Activated CD4-positive, alpha-beta T cell treated with anti-CD3 and anti-CD28 coated beads for 36 hours (primary cell): ENCODE measurements at places on chromosomes 11 and 22.
A peak's percentile ranks its signal among the peaks of the same experiment; 100 is the strongest.

GRCh38 chr11:107478922-107479321, 21.3 kb upstream of the CWF19L2 start:
- no peak for DNase-seq

DNA sequence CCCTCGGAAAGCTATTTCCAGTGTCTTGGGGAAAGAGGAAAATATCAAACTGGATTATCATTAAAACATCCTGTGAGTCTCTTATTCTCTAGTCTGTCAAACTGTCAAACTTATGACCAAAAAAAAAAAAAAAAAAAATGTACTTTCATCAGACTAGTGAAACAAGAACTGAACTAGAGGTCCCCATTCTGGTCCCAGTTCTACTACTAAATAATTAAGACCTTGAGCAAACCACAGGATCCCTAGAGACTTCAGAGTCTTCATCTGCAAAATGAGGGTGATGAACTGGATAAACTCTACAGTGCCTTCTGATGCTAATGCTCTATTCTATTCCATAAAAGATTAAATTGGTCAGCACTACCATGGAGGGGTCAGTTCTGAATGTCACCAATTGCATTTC, 105.8 kb downstream of the SERGEF start:
- DNase-seq = no peak

GRCh38 chr11:122095681-122096262, 20.2 kb downstream of the BLID start:
- no peak for DNase-seq

DNA sequence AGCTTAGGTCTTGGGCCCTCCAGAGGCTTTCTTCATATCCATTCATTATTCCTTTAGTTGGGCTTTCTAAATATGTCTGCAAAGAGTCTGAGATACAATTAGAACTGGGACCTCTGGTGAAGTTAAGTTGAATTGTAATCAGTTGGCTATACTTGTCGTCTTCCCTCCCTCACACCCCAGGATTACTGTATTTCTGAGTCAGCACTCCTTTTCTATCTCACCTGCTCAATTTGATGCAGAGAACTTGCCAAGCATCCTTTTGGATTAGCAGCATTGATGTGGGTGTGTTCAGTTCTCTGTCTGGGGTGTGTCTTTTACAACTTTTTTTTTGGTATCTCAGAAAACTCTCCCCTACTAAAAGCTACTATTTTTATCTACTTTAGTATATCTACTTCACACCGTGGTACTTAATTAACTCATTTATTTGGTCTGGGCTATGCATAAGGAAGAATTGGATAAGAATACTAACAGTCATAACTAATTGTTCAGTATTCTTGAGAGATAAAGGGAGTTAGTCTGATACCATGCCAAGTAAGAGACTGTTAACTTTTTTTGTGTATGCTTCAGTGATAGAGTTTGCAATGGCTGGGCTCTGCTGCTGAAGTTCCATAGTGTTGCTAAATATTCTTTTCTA, 15.1 kb downstream of the CTNND1 start:
- DNase-seq = no peak

GRCh38 chr22:29964776-29965175, 81.8 kb downstream of the MTMR3 start:
- DNase-seq = no peak

DNA sequence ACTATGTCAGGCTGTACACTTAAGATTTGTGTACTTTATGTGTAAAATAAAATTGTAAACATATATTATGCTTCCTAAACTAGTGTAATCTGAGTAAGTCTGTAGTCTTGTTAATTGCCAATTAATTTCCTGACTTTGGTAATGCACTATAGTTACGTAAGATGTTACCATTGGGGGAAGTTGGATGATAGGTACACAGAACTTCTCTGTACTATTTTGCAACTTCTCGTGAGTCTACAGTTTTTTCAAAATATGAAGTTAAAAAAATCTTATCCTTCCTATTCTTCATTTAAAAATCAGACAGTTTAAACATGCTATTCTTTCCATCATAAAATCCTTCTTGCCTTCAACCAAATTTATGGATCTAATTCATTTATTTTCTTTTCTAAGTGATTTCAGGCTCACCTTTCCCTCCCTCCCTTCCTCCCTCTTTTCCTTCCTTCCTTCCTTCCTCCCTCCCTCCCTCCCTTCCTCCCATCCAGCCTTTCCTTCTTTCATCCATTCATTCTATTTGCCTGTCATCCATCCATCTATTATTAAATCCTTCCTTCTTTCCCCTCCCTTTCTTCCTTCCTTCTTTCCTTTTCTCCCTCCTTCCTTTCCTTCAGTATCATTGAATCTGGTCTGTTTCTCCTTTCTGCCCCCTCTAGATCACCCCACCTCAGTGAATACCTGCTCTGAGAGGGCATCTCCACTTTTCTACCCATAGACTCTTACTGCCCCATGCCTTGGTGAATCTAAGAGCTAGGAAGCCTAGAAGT, 22.1 kb upstream of the ASCC2 start:
- DNase-seq = no peak

DNA sequence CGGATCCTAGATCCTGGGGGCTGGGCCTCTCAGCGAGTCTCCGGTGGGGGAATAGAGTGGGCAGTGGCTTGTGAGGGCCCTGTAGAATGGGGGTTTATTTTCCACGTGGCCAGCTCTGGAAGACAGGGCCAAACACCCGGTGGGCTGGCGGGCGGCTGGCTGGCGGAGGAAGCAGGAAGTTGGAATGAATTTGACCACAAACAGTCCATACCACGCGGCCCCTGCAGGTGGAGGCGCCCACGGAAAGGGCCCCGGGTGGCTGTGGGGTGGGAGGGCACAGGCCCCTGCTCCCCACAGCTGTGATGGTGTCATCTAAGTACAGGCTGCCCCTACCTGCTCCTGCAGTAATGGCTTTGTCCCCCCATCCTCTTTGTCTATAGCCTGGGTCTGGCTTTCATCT, 15.1 kb downstream of the MCAT start:
- no peak for DNase-seq

GRCh38 chr11:125176866-125177265, 12.3 kb downstream of the PKNOX2 start:
- no peak for DNase-seq

GRCh38 chr22:39900306-39901227, at the start of gene GRAP2:
Gene GRAP2 (plus strand): TSS chr22:39901084. CDS start chr22:39947107, 46,023 bp downstream.
- peak; percentile 77 for DNase-seq

DNA sequence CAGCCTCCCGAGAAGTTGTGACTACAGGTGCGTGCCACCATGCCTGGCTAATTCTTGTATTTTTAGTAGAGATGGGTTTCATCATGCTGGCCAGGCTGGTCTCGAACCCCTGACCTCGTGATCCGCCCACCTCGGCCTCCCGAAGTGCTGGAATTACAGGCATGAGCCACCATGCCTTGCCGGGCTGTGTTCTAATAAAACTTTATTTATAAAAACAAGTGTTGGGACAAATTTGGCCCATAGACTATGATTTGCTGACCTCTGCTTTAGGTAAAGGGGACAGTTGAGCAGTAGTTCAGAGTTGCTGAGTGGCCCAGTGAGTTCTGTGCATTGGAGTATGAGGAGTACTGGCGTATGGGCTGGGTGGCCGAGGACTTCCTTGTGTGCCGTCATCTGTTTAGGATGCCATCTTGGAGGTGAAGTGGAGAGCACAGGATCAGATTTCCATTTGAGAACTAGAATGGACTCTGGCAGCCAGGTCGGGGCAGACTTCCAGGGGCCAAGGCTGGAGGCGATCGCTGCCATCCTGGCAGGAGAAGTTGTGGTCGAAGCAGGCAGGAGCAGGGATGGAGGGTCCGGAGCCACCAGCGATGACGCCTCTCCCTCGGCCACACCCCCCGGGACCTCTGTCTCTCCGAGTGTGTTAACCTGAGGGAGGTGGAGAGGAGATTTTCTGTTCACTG, 43.8 kb downstream of the FBLN1 start:
- DNase-seq = no peak

- DNase-seq = no peak
These were observed 263.6 kb upstream of the NCAM1 start for GRCh38 chr11:112697391-112698178.

- DNase-seq = no peak
These were observed 3.2 kb downstream of the AMOTL1 start for GRCh38 chr11:94771390-94771789.

GRCh38 chr22:38218661-38219622, 17.1 kb downstream of the MAFF start:
- peak; percentile 76 for DNase-seq

DNA sequence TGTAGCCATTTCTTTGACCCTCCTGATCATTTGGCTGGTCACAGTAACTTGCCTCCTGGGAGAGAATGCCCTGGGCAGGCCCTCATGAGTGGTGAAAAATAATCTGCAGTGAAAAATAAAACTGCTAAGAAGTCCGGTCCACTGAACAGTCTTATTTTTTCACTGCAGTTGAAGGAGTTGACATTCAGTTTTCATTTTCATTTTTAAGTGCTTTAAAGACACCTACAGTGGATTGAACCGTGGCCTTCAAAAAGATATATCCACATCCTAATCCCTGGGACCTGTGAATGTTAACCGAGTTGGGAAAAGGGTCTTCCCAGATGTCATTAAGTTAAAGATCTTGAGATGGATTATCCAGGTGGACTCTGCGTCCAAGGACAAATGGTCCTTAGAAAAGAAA, 153.6 kb upstream of the GRK3 start:
- DNase-seq = no peak

GRCh38 chr11:27039873-27040272, 742 bp upstream of the BBOX1 start:
- no peak for DNase-seq

DNA sequence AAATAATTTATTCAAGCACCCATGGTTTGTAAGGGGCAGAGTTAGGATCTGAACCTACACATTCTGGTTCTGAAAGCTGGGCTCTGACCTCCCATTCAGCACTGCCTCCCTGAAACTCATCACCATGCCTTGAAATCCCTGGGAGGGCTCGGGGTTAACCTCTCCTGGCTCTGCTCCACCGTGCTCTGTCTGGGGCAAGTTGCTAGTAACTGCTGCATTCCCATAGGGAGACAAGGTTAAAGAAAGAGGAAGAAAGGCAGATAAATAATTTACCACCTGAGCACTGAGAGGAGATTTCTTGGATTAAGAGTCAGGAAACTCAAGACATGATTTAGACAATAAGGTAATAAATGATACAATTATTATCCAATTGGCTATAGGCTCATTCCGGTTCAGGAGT, 199.3 kb downstream of the KIF18A start:
- DNase-seq = no peak

DNA sequence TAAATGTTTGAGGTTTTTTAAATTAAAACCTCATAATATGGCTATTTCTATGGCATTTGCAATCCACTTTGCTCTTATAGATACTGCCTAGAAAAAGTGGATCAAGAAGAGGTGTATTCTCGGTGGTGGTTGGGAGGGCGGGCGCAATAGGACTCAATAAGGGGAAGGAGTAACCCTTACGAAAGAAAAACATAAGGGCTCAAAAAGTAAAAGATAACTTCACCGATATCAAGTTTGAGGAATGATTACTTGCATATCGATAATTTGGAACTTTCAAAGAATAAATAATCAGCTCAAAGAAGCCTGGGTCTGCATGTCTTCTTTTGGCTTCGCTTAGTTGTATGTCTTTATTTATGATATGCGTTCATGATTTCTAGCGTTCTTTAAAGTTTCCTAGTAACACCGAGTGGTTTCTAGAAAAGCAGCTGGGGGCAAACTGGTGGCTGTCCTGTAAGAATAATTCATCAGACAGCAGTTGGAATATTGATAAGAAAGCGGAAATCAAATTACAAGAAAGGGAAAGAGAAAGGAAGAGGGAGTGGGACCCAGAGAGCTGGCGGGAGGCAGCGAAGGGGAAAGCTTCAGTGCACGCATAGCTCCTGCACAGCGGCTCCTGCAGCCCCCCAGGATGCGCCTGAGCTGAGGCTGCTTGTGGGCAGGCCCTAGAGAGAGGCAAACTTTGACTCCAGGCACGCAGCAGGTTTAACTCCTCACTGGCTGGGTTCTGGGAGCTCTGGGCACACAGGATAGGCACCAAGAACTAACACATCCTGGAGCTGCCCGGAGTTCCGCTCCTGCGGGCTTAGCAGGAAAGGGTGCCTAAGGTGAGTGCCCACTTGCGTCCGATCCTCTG, 9.1 kb upstream of the FLI1 start:
- no peak for DNase-seq

- DNase-seq = no peak
These were observed 10.8 kb downstream of the NPTXR start for GRCh38 chr22:38833061-38833460.

GRCh38 chr11:122183933-122184332, 67.9 kb upstream of the BLID start:
- no peak for DNase-seq

DNA sequence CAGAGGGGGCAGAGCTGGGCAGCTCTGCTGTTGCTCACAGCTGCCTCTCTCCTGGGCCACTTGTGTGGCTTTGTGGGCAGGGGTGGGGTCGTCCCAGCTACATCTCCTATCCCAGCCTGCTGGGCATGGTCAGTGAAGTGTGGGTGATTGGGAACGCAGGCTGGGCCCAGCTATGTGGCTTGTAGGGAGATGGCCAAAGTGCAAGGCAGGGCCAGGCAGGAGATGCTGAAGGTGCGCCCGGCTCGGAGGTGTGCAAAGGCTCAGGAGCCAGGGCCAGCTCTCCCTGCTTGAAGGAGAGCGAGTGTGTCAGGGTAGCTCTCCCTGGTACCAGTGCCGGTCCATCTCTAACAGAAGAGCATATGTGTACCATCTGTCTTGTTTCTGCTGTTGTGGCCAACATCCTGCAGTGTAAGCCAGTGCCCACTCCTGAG, 8.4 kb upstream of the RANBP1 start:
- no peak for DNase-seq

GRCh38 chr11:2321311-2321683, 19.5 kb downstream of the TSPAN32 start:
- DNase-seq = no peak
